ENCODE measurements at places on chromosomes 3 and 15. TPM values are rescaled to one million over a fixed set of nuclear protein-coding genes. Genes with fewer than 3 reads are reported as not detected.
A peak's percentile ranks its signal among the peaks of the same experiment; 100 is the strongest.

DNA sequence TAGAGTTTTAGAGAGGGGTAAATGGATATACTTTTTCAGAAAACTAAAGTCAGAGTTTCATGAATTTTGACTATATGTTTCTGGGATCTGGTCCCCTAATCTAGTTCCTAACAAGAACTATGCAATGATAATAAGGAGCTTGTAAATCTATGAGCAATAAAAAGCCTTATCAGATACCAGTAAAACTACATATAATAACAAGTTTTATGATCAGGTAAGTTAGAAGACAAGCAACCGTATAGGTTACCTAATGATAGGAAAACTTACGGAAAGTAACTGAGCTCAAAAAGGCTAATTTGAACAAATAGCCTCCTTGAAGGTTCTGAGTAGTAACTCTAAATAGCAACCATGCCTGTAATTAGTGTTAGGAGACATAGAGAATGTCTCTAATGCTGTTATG lies 21.0 kb downstream of the MIX23 start:
- DNase-seq = no peak

DNA sequence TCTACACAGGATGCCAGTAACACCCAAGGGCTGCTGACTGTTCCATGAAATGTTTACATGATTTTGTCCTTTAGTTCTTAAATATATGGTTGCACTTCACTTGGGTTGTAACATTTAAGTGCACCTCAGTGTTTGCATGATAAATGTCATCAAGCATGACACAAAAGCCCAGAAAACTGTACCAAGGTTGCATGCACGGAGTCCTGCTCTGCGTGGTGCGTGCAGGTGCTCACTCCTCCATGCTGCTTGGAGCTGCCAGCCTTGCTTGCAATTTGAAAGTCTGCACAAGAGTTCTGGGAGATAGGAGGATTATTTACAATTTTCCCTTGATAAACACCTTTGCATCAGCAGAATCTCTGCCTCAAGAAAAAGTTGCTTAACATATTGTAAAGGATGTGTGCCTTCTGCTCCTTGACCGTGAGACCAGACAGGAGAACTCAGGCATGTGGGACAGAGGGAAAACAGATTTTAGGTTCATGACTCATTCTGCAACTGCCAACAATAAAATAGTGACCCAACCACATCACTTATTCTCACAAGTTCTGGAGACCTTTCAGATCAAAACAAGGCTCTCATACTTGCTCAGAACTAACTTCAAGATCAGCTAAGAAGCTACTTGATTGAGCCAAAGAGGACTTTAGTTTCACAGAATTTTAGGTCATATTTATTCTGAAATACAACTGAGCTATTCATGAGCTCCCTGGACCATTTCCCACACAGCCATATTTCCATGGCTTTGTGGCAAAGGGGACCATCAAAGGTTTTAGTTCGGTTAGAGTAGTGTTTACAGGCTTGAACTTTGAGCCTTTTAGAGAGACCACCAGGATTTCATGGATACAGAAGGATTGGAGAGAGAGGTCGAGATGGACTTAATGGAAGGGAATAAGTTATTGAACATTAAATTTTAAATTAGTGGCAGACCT lies 128.4 kb upstream of the ZBED2 start:
- DNase-seq = no peak

Gene GALNT15
- total RNA-seq = not detected

Gene AADACL2
- total RNA-seq = not detected

DNA sequence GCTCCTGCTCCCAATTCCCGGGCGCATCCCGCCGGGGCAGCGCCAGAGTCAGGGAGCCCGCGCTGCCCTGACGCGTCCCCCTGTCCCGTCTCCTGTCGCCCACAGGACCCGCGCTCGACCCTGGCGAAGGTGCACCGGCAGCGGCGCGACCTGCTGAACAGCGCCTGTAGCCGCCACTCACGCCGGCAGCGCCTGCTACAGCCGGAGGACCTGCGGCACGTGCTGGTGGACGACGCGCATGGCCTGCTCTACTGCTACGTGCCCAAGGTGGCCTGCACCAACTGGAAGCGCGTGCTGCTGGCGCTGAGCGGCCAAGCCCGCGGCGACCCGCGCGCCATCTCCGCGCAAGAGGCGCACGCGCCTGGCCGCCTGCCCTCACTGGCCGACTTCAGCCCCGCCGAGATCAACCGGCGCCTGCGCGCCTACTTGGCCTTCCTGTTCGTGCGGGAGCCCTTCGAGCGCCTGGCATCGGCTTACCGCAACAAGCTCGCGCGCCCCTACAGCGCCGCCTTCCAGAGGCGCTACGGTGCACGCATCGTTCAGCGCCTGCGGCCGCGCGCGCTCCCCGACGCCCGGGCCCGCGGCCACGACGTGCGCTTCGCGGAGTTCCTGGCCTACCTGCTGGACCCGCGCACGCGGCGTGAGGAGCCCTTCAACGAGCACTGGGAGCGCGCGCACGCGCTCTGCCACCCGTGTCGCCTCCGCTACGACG lies 16.9 kb downstream of the C3orf22 start:
- no peak for DNase-seq

Gene TNFAIP8L3
- total RNA-seq = 0.24 TPM

DNA sequence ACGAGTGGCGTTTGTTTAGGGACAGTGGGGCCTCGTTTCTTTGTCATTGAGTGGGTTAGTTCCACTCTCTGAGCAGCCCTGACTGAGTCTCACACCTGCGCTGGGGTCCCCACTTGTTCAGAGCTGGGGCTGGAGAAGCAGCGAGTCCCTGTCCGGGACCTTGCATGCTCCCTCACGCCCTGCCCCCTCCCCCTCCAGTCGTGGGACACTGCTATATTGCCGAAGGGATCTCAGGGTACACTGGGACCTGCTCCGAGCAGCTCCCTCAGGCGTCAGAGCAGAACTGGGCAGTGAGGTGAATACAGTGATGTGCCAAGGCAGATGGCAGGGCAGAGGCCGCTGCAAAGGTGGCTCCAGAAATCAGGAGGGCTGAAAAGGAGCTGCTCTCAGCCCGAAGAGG lies 59.9 kb upstream of the KLF13 start:
- DNase-seq = no peak

GRCh38 chr3:24368605-24369004 lies 126.0 kb downstream of the THRB start:
- DNase-seq = no peak

DNA sequence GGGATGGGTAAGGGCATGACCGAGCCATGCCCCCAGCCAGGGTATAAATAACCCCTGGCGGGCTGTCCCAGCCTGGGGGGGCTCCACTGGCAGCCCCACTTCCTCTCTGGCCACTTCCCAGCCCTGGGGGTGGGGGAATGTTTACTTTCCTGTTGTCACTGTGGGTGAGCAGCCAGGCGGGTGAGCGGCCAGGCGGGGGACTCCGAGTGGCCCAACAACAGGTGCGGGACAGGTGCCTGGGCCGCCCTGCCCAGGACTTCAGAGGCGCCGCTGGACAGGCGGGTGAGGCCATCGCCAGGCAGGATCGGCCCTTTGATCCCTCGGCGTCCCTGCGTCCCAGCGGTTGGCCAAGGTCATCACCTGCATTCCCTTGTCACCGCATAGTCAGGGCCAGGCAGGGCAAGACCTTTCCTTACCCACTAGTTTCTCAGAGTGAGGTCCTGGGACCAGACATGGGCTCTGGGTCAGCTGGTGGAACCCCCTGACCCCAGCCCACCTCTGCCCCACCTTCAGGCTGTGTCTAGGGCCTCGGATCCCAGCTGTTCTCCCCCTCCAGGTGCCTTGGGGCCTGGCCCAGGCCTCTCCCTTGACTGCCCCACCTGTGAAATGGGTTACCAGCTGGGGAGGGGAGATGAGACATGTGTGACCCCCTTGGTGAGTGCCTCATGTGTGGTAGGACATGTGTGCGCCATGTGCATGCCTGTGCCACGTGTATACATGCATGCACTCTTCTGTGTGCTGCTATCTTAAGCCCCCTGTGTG lies 16.6 kb downstream of the SEMA3F start:
- no peak for DNase-seq

GRCh38 chr15:76932135-76932966 lies 802 bp downstream of the RCN2 start:
- peak; percentile 21 for DNase-seq

Gene FANCD2OS
- not detected for total RNA-seq

Gene LRRC15
- total RNA-seq = not detected

- no peak for DNase-seq
These were observed 93.4 kb upstream of the NR2E3 start for GRCh38 chr15:71716990-71717389.

DNA sequence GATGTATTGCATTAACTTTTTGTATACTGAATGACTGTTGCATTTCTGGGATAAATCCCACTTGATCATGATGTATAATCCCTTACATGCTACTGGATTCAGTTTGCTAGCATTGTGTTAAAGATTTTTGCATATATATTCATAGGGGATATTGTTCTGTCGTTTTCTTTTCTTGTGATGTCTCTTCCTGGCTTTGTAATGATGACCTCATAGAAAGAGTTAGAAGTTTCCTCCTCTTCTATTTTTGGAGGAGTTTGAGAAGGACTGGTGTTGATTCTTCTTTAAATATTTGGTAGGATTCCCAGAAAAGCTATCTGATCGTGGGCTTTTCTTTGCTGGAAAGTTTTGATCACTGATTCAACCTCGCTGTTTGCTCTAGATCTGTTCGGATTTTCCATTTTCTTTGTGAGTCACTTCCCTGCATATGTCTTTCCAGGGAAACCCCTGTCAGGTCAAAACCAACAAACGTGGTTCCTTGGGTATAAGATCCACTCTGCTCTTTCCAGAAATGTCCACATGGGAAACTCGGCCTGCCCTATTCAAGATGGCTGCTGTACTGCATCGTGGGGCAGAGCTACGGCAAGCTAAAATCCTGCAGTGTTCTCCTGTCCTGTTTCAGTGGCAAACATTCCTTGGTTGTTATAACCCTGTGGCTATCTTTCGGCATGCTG lies 120.4 kb downstream of the GABRG3 start:
- DNase-seq = no peak

Gene COL8A1
- total RNA-seq = 2.7 TPM

Gene TTLL13
- total RNA-seq = not detected

DNA sequence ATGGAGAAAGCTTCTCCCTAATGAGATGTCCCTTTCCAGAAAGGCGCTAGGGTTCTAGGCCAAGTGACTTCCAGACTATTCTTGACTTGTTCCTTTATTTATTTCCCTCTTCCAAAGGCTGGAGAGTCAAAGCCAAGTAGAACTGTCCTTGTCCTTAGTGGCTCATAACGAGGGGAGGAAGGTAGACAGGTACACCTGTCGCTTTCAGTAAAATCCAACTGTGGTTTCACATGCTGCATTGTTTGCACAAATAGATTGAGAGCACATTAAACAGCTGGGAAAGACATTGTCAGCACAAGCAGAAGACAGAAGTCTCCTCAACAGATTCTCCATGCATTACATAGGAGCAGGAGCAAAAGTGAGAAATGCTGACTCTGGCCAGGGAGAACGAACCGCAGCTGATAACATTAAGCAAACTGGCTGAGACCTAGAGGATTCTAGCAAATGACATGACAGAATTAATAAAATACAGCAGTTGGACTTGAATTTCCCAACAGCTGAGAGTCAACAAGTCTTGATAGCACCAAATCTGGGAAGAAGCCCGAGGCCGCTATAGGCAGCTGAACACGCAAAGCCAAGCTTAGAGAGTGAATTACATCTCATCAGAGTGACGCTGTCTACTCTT lies 227.7 kb downstream of the TLE3 start:
- DNase-seq = no peak

Gene POLG
- total RNA-seq = 63.5 TPM

Gene PPCDC
- total RNA-seq = 18.9 TPM

Gene FGD5
- total RNA-seq = not detected

DNA sequence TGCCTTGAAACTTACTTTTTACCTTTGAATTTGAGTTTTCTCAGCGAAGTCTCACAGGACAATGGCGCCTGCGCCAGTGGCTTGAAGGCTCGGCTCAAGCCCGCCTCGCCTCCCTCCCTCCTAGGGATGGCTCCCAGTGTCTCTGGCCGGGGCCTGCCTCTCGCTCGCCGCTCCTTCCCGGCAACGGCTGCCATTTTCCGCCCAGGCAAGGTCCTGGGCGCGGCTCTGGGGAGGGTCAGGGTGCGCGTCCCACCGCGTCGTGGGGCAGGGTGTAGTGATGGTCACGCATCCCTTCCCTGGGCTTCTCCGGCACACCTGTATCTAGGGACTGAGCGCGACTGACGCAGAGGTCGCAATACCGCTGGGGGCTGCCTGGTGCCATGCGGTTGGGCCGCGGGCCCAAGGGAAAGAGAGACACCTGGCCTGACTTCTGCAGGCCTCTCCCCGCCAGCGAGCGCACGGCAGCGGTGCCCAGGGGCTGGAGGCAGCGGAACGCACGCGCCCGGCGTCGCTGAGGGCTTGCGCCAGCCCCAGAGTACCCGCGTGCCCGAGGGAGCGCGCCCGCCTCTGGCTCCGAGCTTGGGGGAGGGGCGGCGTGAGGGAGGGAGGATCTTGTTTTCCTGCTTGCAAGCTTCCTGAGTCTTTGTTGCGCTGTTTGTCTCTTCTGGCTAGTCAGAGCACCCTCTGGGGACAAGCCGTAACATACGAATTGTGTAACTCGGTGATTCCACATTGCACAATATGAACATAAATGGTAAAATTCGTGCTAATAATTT lies 20.7 kb upstream of the FEM1B start:
- DNase-seq = peak; percentile 89

Gene CTDSPL
- 14.0 TPM for total RNA-seq

DNA sequence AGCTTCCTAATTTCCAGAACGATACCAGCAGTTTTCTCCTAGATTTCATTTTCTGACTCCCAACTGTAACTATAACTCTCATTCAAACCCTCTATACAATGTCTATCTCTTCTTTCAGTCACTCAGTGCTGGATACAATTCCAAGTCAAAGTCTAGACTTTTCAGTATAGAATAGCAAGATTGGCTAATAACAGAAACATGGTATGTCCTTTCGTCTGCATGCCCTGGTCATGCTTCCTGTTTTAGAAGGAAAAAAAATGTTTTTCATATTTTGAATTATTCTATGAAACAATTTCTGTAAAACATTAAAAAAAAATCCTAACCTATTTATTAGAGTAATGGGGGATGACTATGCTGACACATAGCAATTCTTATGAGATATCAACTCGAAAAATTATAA lies 180.0 kb downstream of the KCNAB1 start:
- no peak for DNase-seq

- peak; percentile 21 for DNase-seq
These were observed 165.8 kb downstream of the ERC2 start for GRCh38 chr3:56302417-56302816.

DNA sequence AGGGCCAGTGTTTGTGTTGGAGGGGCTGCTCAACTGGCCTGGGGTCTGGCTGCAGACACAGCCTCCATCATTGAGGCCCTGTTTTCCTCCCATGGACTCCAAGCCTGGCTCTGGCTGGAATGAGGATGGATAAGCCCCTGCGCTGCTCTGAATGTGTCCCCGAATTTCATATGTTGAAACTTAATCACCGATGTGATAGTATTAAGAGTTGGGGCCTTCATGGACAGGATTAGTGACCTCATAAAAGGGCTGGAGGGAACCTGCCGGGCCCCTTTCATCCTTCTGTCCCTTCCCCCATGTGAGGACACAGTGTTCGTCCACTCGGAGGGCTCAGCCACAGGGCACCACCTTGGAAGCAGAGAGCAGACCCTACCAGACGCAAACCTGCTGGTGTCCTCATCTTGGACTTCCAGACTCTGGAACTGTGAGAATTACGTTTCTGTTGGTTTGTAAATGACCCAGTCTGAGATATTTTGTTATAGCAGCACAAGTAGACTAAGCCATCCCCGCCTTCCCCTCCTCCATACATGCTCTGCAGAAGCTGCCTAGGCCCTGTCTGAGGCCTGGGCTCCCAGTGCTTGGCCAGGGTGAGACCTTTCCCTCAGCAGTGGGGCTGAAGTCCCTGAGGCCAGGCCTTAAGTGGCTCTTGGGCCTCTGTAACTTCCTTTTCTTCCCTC lies 3.8 kb upstream of the LCTL start:
- DNase-seq = no peak

- DNase-seq = peak; percentile 25
These were observed 116.5 kb downstream of the LPP start for GRCh38 chr3:188270423-188270972.

Gene ATP13A4
- total RNA-seq = not detected

- no peak for DNase-seq
These were observed 5.5 kb upstream of the NR2C2 start for GRCh38 chr3:14941871-14942270.

All from A673 (cell line).